ENCODE measurements at places on chromosomes 12 and 14.

DNA sequence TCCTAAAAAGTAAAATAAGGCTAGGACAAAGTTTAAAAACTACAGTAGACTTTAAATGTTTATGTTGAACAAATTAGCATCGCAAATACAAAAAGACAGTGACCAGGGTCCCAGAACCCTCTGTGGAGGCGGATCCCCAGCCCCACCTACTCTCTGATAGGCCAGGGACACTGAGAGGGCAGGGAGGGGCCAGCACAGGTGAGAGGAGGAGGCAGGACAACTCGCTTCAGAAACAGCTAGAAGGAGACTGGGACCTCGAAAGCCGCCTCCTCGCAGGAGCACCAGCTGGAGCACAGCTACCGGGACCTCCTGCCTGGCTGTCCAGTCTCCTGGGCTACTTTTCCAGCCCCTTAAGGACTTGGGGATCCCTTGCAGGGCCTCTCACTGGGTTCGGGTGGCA, 992 bp downstream of the DNAH10 start:
- no peak for DNase-seq

DNA sequence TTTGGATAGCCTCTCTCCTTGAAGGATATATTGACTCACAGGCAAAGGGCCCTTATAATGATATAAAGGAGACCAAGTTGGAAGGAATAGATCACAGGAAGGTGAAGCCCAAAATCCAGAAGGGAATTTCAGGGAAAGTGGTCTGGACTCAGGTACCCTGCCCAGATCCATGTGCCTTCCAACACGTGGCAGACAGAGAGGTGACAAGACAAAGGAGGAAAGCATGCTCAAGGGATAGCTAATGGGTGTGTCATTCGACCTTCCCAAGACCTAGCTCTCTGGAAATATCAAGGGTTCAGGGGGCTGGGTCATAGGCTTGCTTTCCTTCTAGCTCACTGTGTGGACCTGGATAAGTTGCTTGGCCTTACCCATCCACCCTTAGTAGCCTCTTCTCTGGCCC, 214.3 kb downstream of the ZFP36L1 start:
- DNase-seq = no peak

GRCh38 chr14:71536927-71537772, 395.1 kb upstream of the RGS6 start:
- DNase-seq = no peak

DNA sequence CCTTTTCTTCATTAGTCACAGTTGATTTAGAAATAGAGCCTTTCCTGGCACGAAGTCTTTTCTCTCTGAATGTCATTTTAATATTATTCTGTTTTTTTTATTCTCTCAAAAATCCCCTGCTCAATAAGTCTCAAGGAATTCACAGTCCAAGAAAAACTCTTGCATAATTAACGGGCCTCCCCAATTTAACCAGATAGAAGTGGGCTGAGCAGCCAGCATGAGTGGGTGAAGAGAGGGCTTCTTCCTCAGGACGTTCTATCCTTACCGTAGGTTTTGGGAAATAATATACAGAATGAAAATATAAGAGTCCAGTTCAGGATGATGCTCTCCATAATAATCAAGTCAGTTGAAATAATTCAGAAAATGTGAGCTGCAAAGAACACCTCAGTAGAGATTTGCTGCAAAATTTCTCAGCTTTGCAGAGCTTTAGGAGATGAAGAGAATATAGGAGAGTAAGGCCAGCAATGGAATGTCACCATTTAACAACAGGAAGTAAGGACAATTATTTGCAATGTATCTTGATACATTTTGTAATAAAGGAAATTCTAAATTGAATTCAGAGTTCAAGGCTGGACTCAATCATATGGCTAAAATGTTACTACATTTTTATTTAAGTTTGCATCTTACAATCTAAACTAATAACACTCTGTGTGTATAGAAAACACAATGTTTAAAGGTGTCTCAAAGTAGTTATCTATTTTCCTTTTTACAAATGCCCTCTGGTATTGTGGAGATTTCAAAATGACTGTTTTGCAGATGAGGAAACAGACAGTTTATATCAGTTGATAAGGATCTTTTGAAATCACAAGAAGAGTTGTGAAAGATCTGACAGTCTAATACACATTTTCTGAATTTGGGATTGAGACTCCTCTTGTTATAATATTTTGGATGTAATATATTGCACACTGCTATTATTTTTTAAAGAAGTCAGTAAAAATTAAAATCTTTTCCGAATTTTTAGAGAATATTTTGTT, 1724.1 kb upstream of the SEL1L start:
- no peak for DNase-seq

DNA sequence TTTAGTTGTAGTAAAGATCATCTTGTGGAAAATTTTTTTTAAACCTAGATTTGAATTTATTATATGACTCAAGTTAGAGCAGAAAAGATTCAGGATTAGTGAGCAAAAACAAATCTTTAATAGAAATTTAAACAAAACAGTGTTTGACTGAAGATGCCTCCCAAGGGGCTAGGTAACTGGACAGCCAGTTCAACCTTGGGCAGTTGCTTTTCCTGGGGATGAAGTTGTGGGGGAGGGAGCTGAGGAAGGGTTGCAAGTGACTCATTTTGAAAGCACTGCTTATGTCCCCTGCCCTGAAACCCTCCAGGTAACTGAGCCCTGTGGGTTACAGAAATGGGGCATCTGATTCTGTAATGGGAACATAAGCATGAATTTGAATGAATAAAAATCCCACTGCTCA, 13.1 kb downstream of the CFAP54 start:
- no peak for DNase-seq

DNA sequence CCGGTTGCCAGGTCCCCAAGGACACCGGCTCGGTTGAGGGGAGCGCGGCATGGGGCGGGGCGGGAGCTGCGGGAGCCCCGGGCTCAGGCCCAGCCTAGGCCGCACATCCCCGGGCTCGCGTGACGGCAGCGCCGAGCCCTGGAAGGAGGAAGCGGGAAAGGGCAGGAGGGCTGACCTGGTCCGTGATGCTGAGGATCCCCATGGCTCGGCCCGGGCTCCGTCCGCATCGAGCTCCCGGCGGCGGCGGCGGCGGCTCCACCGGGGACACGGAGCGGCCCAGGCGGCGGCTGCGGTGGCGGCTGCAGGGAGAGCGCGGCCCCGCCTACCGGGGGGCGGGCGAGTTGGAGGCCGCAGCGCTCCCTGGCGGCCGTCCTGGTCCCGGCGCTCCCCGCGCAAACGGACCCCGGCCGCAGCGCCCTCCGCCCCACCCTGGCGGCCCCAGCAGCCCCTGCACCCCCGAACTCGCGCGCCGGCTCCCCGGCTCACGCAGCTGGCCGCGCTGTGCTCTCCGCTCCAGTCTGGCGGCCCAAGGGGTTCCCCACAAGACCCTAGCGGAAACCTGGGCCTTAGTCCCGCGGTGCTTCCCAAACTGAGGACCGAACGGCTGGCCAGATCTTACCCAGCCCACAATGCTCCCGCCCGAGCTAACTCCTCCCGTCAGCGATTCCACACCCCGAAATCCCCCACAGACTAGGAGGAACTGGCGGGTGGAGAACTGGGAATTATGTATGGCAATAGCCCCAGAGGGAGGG, at the start of gene ANKRD52:
ANKRD52 (minus strand) TSS at position 317 of the 752 bp plus-strand sequence; CDS start at position 202, 115 bp downstream.
- peak; percentile 57 for DNase-seq

GRCh38 chr12:89752341-89752740, 43.7 kb upstream of the ATP2B1 start:
- no peak for DNase-seq

DNA sequence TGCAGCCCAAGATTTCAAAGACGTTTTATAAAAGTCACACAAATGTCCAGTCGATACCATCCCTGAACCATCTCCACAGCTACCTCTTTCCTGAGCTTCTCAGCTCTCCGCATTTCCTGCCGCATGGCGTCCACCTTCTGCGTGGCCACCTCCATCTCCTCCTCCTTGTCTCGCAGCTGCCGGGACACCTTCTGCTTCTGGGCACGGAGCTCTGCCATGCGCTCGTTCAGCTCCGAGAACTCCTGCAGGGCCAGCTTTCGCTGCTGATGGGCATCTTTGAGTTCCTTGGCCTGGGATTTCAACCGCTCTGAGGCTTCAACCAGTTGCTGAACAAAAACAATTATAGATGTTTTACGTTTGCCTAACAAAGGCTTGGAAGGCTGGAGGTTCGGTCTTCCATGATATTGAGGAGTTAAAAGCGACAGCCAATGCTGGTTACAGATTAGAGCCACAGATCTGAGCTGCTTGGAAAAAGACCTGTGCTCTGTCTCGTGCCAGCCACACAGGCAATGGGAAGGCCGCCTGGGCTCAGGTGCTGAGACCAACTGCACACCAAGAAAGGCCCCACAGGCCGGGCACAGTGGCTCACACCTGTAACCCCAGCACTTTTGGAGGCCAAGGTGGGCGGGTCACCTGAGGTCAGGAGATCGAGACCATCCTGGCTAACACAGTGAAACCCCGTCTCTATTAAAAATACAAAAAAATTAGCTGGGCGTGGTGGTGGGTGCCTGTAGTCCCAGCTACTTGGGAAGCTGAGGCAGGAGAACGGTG, 49.6 kb downstream of the AMN start:
- no peak for DNase-seq

DNA sequence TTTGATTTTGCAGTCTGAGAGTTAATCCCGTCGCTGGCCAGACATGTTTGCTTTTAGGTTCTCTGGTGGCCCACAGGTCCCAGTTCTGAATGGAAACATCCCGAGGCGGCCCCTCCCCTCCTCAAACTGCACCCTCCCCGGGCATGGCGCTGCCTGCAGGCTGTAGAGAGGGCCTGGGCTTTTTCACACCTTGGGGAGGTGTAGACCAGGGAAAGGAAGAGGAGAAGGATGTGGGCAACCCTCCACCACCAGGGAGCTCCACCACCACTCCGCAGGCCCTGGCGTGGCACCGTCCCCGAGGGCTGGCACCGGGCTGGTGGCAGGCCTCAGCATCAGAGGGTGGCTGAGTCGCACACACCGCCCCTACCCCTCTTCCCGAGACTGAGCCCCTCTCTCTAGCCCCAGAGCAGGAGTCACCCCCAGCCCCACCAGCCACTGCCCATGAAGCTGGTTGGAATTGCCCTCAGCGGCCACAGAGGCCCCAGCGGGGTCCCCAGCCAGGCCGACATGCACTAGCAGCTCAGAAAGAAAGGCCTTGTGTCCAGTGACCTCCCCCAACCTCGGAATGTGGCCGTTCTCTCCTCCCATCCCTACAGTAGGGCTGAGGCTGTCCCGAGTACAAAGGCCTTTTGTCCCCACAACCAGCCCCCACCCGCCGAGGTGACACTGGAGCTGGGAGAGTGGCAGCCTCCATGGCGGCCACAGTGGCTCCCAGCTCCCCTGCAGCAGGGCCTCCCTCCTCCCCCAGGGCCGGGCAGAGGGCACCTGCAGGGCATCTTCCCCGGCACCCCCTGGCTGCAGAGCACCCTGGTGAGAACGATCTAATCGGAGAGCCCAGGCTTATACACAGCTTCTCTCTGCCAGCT, 23.5 kb upstream of the INF2 start:
- peak; percentile 88 for DNase-seq

GRCh38 chr12:104695453-104696148, 238.9 kb downstream of the CHST11 start:
- peak; percentile 29 for DNase-seq

DNA sequence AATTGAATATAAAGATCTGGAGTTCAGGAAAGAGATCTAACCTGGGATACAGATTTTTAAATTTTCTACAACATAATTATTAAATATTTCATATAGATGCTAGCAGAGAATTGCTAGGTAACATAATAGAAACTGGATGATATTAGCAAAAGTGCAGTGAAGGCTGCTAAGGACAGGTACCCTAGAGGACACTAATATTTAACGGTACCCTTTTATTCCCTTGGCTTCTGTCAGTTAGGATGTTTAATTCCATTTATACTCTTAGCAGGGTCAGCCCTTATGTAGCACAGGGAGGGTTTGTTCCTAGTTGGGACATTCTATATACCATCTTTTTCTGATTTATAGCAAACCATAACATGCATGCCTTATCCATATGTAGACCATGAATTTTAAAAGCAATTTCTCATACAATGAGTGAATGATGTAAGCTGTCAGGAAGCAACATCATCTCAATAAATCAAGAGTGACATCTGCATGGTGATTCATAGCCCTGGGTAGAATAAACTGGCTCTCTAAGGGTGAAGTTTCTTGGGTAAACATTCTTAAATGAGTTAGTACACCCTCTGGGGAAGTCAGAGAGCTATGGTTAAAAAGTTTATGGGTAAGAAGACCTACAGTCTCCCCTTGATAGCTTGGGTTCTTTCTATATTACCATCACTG, 404.4 kb upstream of the MGAT4C start:
- no peak for DNase-seq

- DNase-seq = no peak
Observed at GRCh38 chr12:74415633-74416032, 122.0 kb upstream of the ATXN7L3B start.

GRCh38 chr12:41186026-41186425, 2.1 kb upstream of the PDZRN4 start:
- DNase-seq = no peak

GRCh38 chr14:80491650-80492049, 280.3 kb upstream of the DIO2 start:
- no peak for DNase-seq

- DNase-seq = no peak
Observed at GRCh38 chr14:104224506-104225277, 86.3 kb downstream of the KIF26A start.

DNA sequence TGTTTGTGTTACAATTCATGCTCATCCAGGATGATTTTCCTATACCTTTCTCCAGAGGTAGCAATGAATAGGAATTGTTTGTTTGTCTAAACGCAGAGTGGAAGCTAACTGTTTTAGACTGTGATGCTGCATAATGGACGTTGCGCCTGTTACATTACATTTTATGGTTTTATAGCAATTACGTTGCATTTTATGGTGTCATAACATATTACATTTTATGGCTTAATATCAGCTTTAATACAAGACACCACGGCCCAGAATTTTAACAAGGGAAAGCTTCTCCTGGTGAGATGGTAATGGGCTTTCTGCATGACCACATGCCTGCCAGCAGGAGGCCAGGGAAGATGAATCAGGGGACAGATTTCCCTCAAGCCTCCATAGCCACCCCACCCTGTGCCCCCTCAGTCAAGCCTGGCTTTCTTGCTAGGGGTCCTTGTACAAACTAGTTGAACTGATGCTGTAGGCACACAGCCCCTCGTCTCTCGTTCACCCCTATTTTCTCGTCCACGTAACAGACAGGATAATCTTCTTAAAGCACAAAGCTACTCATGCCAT, 56.5 kb downstream of the HSPB8 start:
- DNase-seq = no peak

DNA sequence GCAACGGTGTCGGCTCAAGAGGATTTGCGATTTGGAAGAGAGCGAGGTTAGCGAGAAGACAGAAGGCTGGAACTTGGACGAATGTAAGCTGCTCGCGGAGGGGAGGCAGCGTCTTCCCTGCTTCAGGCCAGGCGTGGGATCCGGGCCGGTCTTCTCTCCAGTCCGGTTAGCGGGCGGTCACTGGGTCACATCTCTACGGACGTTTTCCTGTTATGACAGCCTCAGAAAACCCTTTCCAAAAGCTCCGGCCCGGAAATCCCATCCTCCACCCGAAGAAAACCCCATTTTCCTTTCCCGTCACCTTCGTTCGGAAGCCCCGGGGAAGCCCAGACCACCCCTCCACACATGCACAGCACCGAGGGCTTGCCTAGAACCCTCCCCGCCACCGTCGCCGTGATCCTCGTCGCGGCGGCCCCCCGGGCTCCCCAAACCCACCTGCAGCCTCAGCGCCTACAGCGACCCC, 268 bp downstream of the NDUFB1 start:
- DNase-seq = no peak

Data from substantia nigra (tissue), 51 donors.